ENCODE measurements at places on chromosomes 13 and 19.
A peak's percentile ranks its signal among the peaks of the same experiment; 100 is the strongest.

DNA sequence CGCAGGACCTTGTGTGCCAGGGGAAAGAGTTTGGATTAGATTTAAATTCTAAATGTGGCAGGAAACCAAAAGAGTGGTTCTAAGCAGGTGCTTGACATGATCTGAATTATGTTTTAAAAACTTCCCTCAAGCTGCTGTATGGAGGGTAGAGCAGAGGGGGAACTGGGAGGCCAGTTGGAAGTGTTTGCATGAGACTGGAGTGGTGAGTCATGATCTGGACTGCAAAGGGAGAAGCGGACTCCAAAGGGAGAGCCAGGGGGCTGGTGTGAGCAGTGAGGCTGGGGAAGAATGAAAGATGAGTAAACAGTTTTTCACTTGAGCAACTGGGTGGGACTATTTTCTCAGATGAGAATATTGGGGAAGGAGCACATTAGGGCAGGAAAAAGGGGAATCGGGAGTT is 206.1 kb downstream of the DNAJC15 start:
- peak; percentile 68 for DNase-seq

DNA sequence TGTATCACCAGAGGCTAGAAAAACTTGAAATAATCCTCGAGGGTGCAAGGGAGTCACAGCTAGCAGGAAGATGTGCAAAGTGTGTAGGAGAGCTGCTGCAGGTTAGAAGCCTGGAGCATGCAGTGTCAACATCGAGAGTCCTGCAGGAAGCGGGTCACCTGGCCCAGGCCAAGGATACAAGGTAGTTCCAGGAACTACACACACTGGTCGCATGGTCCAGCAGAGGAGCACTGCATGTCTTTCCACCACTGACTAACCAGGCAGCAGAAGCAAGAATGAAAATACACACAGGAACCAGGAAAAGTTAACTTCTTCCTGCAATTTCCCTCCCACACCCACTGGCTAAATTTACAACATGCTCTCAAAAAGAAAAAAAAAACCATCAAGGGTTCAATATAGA is 36.0 kb upstream of the MIR17HG start:
- DNase-seq = no peak

DNA sequence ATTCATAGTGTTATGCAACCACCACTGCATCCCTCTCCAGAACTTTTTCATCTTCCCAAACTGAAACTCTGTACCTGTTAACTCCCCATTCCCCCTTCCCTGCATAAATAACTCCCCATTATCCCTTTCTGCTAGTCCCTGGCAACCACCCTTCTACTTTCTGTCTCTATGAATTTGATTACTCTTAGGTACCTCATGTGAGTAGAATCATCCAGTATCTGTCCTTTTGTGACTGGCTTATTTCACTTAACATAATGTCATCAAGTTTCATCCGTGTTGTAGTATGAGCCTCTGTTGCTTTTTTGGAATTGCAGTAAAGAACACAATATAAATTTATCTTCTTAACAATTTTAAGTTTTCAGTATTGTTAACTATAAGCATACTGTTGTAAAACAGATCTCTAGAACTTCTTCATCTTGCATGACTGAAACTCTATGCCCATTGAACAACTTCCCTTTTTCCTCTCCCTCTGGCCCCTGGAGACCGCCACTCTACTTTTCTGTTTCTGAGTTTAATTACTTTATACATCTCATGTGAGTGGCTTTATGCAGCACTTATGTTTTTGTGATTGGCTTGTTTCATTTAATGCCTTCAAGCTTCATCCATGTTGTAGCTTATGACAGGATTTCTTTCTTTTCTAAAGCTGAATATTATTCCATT is 87.3 kb upstream of the ABCC4 start:
- no peak for DNase-seq

DNA sequence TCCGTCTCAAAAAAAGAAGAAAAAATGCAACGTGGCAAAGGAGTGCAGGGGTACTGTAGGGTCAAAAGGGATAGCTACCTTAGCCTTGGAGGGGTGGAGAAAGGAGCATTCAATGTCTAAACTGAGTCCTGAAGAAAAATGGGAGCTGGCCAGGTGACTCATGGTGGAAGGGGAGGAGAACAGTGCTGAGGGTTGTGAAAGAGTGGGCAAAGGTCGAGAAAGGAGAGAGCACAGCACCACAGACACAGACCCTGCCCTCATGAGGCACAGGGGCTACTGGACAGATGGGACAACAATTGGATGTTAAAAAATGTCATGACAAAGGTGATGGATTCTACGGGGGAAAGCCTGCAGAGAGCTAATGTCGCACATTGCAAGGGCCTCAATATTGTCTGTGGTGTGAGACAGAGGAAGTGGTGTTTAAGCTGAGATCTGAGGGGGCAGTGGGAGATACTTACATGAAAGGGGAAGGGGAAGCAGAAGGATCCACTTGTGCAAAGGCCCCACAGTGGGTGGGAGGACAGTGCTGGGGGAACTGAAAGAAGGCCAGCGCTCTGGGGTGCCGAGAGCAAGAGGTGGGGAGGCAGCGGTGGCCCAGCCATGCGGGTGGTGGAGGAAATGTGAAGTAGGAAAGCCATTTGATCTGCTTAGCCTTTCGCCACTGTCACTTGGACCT is 42.9 kb upstream of the URAD start:
- DNase-seq = no peak

GRCh38 chr13:46010148-46010547 is 42.4 kb downstream of the ZC3H13 start:
- DNase-seq = peak; percentile 8
